ENCODE measurements at places on chromosomes 6 and 20.

GRCh38 chr6:152232501-152233151, 404.5 kb downstream of the SYNE1 start:
- DNase-seq, result no peak

GRCh38 chr6:135796643-135797305, 54.7 kb upstream of the PDE7B start:
- DNase-seq, result no peak

GRCh38 chr20:3812975-3813847, 7.1 kb upstream of the AP5S1 start:
- no peak for DNase-seq

- DNase-seq, result no peak
Measured at GRCh38 chr6:149445573-149445972, 39.2 kb downstream of the ZC3H12D start.

DNA sequence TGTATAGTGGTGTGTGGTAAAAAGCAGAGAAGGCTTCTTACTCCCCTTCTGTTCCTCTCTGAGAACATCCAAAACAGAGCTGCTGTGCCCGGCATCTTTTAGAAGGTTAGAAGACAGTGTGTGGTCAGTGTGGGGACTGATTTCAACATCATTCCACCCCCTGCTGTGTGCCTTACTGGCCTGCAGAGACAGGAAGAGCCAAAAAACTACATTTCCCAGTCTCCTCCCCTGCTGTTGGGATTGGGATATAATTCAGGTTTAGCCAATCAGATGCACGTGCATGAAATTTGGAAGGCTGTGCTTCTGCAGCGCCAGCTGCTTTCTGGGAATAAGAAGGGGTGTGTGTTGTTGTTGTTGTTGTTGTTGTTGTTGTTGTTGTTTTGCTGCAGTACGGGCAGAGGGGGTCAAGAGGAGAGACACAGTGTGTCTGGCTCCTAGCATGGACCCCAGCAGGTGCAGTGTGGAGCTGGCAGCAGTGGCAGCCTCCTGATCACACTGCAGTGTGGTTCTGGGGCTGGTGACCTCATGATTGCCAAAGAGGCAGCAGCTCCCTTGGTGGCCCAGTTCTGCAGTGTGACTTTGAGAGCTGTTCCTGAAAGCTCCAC, 74.7 kb downstream of the MRPL14 start:
- DNase-seq, result no peak

GRCh38 chr20:3757268-3757667, 10.3 kb downstream of the ADISSP start:
- no peak for DNase-seq

GRCh38 chr6:121837545-121838229, 402.2 kb downstream of the GJA1 start:
- no peak for DNase-seq

GRCh38 chr20:55211481-55211880, 736.1 kb downstream of the DOK5 start:
- no peak for DNase-seq

- no peak for DNase-seq
Measured at GRCh38 chr6:38493931-38494547, 145.7 kb downstream of the BTBD9 start.

DNA sequence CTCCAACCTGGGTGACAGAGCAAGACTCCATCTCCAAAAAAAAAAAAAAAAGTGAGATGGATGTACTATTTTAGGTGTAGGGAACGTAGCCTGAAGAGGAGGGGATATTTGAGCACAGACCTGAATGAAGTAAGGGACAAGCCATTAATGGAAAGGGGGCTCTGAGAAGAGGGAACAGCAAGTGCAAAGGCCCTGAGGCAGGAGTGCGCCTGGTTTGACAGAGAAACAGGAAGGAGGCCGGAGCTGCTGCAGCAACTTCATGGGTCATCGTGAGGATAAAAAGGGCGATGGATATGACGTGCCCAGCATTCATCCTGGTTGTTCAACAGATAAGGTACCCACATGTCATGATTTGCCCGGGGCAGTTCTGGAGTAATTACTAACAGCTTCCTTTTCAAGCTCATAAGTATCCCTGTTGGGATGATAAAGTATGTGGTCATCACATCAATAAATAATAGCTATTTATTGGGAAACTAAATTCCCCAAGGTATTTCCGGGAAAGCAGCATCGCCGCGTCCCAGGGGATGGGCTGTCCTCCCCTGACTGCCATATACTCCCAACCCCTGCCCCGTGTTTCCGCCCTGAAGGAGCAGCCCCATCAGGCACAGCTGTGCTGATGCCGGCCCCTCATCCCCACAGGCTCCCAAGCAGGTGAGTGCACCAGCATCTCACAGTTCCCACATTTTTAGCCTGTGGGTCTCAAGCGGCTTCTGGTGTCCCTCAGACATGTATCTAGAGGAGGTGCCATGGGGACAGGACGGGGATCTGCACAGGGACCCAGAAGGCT, 43.4 kb downstream of the DLGAP4 start:
- DNase-seq, result no peak

DNA sequence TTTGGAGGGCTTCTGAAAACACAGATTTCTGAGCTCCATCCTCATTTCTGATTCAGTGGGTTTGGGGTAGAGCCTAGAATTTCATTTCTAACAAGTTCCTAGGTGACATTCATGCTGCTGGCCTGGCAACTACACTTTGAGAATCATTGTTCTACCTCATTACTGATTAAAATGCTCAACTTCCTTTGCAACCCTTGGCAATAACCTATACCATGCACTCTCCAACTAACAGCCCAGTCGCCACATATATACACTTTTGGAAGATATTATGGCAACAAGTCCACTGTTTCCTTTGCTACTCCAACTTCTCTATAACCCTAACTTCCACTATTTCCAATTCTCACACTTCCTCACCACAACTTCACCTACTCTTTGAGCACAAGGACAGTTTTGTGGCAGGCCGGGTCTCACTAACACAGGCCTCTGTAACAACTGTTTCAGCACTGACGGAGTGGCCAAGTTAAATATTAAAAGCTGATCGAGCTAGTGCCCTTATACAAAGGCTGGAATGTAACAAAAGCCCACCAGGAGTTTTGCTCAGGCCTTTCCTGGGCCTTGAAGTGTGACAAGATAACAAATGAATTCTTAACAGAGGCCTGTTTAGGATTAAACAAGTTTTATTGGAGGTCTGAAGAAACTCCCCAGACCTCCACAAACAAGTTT, 32.1 kb upstream of the RAB23 start:
- no peak for DNase-seq

DNA sequence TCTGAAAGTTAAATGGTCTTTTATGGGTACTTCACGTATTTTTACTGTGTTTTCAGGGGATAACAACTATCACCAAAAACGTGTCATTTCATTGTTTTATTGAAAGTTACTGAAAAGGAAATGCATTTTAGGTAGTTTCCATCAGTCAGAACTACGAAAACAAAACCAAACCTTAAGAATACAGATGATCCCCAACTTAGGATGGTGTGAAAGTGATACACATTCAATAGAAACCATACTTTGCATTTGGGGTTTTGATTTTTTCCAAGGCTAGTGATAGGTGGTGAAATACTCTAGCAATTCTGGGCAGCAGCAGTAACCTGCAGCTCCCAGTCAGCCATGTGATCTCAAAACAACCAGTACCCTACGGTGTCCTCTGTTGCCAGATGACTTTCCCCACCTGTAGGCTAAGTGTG, 25.9 kb upstream of the EFHC1 start:
- DNase-seq, result no peak

GRCh38 chr6:119157506-119157815, 79.0 kb upstream of the FAM184A start:
- DNase-seq, result no peak

GRCh38 chr6:28863604-28864325, 60.0 kb downstream of the TRIM27 start:
- peak; percentile 69 for DNase-seq

DNA sequence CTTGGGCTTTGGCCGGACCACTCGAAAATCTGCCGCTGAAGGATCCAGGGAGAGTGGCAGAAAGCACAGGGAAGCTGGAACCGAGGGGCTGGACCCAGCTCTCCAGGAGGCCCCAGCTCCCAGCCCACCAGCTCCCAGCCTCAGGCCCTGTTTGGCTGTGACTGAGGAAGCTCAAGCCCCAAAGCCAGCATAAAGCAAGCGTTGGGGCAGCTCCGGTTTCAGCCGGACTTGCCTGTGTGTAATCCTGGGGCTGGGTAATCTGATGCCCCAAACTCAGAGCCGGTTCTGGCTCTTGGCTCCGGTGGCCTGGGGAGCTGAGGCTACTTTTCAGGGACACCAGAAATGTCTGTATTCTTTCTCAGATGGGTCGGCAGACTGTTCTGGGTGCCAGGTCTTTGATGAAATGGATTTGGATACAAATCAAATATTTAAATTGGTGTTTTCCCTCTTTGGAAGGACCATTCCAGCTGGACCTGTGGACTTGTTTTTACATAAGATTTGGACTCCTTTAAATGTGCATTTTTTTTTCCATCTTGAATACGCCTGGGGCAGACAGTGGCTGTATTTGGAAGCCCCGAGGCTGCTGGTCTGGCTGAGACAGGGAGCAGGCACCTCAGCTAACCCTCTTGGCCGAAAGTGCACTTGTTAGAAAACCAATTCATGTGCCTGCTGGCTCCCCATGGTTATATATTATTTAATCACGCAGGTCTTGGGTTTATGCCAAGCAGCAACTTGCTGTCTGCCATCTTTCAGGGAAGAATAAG, 29.7 kb downstream of the RPP40 start:
- no peak for DNase-seq

DNA sequence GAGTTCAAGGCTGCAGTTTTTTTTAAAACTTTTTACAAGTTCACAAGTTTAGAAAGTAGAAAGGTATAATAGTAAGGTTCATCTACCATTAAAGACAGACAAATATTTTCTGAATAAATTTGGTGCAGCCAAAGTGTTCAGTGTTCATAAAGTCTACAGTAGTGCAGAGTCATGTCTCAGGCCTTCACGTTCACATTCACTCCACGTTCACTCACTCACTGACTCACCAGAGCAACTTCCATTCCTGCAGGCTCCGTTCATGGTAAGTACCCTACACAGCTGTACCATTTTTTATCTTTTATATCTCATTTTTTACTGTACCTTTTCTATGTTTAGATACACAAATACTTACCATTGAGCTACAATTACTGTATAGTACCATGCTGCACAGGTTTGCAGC, 67.6 kb downstream of the B4GALT5 start:
- no peak for DNase-seq

DNA sequence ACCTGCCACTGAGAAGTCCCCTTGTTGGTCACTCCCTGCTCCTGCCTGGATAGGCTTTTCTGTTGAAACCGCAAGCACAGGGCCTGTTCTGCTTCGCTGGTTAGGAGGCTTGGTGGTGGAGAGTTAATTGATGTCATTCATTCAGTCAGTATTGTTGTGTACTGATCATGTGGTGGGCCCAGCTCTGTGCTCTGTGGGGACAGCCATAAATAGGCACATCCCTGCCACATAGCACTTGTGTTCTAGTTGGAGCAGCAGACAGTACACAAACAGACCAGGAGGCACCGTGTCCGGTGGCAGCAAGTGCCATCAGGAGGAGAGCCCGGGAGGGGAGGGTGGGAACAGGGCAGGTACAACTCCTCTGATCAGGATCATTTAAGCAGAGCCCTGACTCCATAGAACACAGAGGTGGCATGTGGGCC, 155.2 kb upstream of the INSM1 start:
- no peak for DNase-seq

DNA sequence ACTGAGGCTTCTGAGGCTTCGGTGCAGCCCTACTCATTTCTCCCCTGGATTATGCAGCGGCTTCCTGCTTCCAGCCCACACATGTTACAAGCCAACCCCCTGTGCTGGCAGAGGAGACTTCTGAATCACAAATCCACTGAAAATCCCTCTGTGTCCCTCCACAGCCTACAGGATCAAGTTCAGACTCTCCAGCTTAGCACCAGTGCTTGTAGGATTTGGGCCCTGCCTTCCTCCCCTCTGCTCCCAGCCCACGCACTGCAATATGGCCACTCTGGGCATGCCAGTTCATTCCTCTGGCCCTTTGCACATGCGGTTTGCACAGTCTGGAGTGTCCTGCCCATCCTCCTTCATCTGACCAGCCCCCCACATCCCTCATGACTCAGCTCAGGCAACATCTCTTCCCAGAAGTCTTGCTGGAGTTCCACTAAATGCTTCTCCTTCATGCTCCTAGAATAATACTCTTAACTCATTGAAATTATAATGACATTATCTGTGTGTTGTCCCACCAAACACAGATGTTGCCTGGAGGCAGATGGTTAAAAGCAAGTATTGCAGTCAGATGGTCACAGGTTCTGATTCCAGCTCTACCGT, 15.9 kb upstream of the MDGA1 start:
- no peak for DNase-seq

GRCh38 chr6:117354671-117355070, 71.1 kb downstream of the ROS1 start:
- DNase-seq, result no peak

DNA sequence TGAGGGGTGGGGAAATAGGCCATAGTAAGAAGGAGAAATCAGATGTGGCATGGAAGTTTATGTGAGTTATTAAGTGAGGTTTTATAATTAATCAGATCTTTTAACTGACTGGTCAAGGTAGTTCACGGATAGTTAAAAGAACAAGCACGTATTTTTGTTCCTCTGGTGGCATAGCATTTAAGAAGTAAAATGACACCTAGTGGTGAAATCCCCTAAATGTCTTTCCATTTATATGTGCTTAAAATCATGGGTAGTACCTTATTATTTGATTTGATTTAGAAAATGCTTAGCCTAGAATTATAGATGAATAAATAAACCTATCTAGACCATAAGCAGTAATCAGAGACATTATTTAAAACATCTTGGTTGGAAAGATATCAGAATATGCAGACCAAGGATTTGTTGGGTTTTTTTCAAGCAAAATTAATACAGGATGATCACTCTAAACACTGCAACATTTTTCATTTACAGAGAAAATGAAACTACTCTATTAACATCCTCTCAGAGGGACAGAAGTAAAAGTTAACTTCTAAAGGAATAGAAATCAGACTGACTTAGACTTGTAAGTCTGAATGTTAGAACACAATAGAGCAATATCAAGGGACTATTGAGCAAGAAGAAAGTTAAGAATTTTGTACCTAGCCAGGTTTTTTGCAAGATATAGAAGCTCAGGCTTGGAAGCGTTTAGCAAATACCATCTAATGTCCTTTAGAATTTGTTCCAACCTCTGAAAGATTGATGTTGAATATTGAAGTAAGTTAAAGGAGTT, 81.1 kb downstream of the STXBP5 start:
- DNase-seq, result no peak

- DNase-seq, result no peak
Measured at GRCh38 chr6:168525114-168525513, 84.1 kb downstream of the SMOC2 start.

DNA sequence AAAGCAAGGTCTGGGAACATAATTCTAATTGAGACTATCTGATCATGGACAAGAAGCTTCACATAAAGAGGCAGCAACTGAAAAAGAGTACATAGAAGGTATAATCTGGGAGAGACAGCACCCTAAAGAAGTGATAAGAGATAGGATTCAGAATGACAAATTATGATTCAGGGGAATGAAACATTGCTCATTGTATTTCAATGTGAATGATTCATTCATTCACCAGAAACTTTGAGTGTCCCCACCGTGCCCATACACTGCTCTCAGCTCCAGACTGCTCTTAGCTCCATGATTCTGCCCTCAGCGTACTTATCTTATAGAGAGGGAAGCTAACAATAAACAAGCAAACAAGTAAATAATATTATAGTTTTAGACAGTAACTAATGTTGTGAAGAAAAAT, 329.3 kb upstream of the IRAK1BP1 start:
- no peak for DNase-seq
